ENCODE measurements at places on chromosomes 2 and 18.
A peak's percentile ranks its signal among the peaks of the same experiment; 100 is the strongest.

GRCh38 chr2:212173756-212174510 is 364.7 kb downstream of the ERBB4 start:
- DNase-seq, result no peak

DNA sequence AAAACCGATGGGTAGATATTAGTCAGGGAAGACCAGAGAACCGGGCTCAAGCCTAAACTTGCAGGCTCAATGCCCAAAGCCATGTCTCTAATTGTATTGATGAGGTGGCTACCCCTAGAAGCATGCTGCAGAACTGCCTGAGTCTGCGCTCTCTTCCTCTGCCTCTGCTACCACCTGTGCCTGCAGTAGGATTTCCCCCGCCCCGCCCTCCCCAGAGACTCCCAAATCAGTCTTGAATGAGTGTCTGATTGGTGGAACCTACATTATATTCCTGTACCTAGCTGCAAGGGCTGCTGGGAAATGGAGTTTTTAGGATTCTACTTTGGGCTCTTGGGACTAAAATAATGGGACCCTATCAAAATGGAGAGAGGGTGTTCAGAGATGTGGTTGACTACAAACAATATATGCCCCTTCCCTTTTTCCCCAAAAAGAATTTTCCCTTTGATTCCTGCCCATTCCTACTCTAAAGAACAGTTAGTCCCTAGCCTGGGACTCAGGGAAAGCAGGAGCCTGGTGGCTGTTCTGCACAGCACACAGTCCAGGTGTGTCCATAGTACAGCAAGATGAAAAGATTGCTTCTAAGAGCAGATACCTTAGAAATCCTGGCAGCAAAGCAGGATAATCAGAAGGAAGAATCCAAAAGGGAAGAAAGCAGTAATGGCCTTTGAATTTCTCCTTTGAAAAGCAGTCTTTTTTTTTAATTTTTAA is 12.5 kb downstream of the GRP start:
- no peak for DNase-seq

- no peak for DNase-seq
Measured at GRCh38 chr2:141707486-141707885, 423.3 kb downstream of the LRP1B start.

DNA sequence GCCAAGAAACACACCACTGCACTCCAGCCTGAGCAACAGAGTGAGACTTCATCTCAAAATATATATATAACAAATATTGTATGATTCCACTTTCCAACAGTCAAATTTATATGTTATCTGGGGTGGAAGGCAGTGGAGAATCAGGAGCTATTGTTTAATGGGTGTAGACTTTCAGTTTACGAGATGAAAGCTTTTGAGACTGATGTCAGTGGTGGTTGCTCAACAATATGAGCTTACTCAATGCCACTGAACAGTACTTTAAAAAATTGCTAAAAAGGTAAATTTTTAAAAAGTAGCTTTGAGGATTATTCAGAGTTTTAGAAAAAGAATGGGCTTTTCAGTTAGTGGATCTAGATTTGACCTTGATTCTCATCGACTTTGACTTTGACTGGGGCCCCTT is 105.9 kb upstream of the ST6GAL2 start:
- no peak for DNase-seq

GRCh38 chr2:229235131-229235914 is 35.8 kb downstream of the PID1 start:
- no peak for DNase-seq

- no peak for DNase-seq
Measured at GRCh38 chr18:55376387-55376786, 211.6 kb downstream of the TCF4 start.

DNA sequence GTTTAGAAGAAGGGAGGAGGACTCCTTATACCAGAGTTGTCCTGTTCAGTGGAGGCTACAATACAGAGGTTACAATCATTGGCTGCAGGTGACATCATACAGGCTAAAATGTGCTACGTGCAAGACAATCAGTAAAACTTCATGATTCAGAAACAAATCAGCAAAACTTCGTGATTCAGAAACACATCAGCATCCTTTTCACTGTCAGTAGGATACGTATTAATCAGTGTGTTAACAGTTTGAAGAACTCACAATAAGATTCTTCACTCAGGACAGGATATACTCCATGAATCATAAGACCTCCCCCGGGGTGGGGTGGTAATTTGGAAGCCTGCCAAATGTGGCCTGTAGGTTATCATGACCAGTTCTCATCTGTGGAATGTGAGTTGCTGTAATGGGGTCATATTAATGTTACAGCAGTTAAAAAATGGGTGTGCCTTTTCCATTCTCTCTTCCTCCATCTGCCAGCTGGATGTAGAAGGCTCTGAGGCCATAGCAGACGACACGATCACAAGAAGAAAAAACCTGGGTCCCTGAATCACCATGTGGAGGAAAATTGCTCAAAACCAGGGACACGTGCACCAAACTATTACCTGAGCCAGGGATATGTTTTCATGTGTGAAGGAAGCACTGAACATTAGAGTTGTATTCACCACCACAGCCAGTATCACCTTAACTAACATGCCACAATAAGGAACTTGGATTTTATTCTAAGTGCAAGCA is 134.8 kb upstream of the CREB1 start:
- peak; percentile 43 for DNase-seq

- no peak for DNase-seq
Measured at GRCh38 chr2:19141234-19142004, 217.0 kb downstream of the OSR1 start.

DNA sequence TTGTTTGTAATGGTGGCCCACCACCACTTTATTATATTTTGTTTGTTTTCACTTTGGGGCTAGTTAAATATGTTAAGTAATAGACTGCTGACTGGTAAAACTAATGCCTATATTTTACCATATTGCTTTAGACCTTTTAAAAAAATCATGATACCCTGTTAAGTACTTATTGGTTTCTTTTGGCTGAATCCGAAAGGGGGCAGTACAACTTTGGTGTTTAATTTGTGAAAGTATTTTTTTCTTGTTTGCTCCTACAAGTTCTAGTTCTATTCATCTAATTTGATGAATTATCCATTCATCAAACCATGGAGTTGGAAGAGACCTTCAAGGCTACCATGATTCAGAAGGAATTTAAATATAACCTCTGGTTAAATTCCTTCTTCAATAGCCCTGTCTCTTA is 147.0 kb downstream of the MBD5 start:
- no peak for DNase-seq

DNA sequence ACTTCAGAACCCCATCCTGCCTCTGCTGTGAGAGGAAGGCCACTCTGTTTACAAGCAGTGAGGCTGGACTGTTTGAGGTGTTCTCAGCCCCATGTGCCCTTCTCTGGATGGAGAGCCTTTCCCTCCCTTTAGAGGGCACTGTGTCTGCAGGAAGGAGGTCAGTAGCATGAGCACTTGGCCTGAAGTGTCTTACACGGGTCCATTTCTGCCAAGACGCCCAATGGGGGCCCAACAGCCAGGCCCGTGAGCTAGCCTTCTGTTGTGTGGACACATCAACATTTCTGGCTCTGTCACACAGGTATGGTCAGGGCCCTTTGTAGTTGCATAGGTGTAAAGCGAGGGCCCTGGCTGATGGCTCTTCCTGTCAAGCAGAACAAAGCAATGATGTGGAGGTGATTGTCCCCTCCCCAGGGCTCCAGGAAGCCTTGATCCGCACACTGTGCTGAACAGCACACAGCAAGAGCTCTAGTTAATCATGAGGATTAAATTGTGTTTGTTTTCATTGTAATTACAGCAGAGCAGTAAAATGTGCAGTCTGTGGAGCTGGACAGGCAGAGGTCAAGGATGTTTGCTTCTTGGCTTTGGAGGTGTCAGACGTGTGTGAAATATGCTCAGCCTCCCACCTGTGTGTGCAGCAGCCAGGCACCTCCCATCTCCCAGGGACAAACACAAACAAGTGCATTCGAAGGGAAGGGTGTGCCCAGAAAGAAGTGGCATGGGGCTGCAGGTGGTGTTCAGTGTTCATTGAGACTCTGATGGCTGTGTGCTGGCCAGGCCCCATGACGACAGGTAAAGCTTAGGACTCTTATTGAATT is 132.1 kb downstream of the SH3RF3 start:
- DNase-seq, result no peak

DNA sequence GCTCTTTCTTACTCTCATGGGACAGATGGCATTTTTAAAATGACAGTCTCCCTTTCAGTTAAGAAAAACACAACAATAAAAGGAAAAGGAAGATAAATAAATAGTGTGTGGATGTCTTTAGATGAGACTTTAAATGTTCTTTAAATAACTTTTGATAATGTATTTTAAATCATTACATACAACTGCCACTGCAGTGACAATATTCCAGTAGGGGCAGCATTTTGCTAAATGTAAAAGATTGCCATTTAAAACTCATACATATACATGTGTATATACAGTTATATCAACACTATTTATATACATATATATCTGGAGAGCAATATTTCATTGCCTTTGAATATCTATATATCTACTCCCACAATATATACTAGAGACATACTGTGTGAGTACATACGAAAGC is 90.7 kb downstream of the INO80D start:
- DNase-seq, result no peak

GRCh38 chr2:85439986-85440385 is 21.5 kb downstream of the SH2D6 start:
- no peak for DNase-seq

DNA sequence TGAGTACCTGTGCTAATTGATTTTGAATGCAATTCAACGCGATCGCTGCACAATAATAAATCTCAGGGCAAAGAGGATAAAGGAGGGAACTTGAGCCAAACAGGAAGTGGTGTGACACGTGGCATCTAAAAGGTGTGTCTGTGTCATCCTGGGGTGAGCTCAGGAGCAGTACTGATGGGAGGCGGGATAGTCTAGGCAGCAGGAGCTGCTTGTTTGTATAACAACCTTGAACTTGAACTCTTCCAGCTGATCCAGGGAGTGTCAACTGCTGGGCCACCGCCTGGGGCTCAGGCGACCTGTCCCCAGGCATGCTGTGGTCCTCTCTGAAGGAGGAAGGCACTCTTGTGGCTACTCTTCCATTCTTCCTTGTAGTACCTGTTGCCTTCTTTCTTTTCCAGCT is 61.2 kb downstream of the BOD1L2 start:
- DNase-seq, result no peak

DNA sequence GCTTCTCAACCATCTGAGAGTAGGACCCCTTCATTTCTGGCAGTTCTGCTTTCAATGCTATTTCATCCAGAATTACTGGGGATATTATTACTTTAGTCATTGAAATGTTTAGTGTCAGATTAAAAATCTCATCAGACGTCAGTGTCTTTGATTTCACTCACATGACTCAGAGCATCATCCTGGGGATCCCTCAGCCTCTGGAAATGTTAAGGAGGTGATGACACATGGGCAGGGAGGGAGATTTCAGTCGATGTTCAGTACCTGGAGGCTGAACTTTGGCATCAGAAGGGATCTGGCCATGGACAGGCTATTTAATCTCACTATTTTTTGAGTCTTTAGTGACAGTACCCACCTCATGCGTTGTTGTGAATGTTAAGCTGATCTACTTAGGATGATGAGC is 39.1 kb downstream of the OSBPL6 start:
- no peak for DNase-seq

DNA sequence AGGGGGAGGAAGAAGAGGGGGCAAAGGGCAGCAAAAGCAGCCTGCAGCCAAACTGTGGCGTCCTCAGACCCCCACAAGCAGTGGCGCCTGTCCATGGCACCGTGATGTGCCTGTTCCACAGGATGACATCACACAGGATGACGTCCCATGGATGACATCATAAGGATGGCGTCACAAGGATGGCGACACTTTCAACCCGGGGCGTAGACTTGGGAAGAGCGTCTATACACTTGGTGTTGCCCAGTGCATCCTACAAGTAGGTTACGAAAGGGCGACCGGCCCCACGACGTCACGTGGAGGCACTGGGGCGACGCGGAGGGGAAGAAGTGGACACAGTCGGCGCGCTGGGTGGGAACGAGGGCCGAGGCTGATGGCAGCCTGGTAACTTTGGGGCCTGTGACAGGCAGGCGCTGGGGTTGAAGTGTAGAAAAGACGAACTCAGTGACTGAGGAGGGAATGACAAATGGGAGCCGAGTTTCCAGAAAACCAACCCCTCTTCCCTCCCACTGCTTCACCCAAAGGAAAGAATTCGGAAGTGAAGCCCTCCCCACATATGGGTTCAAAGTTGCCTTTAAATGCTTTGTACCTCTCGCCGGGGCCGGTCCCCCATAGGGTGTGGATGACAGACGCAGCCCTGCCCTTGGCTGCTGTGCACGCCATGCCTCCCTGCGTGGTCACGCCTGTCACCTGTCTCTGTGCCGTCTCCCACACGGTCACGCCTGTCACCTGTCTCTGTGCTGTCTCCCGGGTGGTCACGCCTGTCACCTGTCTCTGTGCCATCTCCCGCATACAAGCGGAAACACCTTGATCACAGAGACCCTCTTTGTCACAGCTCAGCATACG is 13.4 kb upstream of the KCNG2 start:
- no peak for DNase-seq

DNA sequence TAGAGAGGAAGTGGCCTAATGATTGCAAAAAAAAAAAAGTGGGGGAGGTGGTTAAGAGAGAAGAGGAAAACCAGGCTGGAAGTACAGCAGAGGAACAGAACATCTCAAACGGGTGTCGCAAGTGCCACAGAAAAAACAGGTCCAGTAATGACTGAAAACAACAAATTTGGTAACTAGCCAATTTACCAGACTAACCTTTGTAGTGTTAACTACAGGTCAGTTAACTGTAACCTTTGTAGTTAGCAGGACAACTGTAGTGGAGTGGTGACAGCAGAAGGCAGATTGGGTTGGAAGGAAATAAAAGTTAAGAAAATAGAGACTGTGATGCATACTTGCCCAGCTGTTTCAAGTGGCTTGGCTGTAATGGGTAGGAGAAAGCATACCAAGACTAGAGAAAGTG is 91.4 kb upstream of the CHST9 start:
- no peak for DNase-seq

DNA sequence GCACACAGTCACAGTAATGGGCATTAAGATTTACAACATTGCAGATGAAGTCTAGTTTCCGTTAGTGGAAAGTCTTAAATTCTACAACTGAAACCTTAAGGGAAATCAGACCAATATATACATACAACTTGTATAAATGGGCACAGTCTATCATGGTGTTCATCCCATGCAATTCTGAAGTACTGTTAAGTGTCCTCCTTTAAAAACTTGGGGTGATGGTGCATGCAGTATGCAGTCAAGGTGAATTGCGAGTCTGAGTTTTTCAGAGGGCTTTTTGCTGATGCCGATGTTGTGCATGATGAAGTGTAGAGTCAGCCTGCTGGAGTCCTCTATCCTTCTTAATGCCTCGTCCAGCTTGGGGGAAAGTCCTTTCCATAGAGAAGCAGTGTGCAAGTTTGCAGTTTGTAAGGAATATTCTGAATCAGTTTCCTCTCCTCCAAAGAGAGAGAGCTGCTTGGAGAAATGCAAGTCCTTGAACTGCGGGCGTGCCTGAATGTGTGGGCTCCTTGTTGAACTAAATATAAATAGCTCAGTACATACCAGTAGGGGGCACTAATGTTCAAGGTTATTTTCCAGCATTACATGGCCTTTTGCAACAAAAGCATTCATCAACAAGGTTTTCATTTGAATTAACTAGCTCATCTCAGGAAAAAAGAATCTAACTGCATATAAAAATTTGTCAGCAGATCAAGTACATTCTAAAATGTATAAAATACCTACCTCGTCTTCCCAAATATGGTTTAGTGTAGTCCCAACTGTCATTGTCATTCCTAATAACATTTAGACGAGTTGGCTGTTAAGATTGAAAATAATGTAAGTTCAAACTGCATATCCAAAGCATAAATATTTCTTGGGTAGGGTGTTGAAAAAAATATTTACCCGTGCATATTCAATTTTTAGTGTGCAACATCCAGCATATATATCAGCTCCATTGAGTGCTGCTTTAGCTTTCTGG is 21.3 kb downstream of the HNRNPLL start:
- no peak for DNase-seq

- DNase-seq, result no peak
Measured at GRCh38 chr2:222518570-222519381, 94.4 kb downstream of the SGPP2 start.

Measured in stimulated activated naive CD8-positive, alpha-beta T cell treated with anti-CD3 and anti-CD28 coated beads, Interleukin-15, Interleukin-2, amounts not matched to agents 100 U/mL and 50 U/mL, for 24 hours (primary cell).